Right cardiac atrium (tissue), 5 donors: ENCODE measurements at places on chromosomes 3 and 15. TPM values are rescaled to one million over a fixed set of nuclear protein-coding genes. Genes with fewer than 3 reads are reported as not detected.
A peak's percentile ranks its signal among the peaks of the same experiment; 100 is the strongest.

GRCh38 chr3:87335931-87336330, 59.5 kb upstream of the POU1F1 start:
- DNase-seq: no peak

- no peak for DNase-seq
These were observed 244.3 kb upstream of the MCTP2 start for GRCh38 chr15:93987068-93987467.

DNA sequence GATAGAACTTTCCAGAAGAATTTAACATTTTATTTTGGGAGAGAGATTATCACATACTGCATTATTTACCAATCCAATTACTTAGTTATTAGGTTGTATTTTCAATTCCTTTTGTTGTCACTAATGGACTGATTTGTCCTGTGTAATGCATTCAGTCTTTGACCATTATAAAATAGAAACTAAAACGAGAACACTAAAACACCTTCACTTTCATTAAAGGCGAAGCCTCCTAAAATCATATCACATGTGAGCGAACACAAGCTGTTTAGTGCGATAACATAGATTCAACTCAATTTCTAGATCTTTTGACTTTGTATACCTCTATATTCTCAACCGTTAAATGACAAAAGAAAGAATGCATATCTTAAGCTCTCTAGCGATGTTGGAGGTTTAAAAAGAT, 253.4 kb downstream of the VGLL3 start:
- no peak for DNase-seq

DNA sequence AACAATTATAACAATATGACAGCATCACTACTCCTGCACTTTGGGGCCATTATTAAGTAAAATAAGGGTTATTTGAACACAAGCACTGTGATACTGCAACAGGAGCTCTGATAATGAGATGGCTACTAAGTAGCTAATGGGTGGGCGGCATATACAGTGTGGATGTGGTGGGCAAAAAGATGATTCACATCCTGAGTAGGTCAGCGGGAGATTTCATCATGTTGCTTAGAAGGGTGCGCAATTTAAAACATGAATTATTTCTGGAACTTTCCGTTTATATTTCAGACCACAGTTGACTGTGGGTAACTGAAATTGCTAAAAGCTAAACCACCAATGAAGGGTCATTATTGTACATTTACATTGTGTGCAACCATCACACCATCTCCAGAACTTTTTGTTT, 42.3 kb downstream of the FBXO22 start:
- DNase-seq: no peak

DNA sequence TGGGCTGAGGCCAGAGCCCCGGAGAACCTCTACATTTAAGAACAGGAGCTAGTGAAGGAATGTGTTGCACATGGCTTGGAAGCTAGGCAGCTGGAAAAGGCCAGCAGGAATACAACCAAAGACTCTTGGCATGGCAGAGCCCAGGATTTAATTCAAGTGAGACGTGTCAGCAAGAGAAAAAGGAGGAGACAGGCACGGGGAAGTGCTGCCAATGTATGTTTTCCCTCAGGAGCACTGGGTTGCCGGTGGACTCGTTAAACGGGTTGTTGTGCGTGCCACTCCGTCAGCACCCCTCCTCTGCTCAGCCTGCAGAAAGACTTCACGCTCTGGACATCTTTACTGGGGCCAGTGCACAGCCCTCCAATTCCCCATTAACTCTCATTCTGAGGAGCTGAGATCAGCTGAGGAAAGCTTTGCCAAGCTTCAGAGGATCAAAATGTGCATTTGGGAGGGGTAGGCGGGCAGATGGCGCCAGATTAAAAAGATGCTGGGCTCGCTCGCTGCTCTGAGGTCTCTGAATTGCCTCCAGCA, 103.7 kb downstream of the PDZRN3 start:
- peak; percentile 34 for DNase-seq

The GCNT3 gene
- polyA plus RNA-seq: 0.02 TPM

The CCDC54 gene
- not detected for polyA plus RNA-seq

The SLC6A1 gene
- polyA plus RNA-seq: 3.0 TPM

DNA sequence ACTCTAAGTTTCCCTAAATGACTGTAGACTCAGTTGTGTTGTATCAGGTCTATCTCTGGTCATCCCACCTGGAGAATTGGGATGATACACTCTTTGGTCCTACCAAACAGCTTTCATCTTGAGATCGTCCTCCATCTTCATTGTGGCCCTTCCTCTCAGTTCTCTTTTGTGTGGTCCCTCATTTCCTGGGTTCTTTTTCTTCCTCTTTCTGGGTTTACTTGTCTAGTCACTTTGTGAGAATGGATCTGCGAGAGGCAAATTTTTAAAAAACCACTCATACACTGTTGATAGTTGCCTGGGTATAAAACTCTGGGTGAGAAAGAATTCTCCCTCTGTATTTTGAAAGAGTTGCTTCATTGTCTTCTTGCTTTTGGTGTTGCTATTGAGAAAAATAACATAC, 6.0 kb upstream of the AMOTL2 start:
- no peak for DNase-seq

The FOXB1 gene
- polyA plus RNA-seq: not detected

DNA sequence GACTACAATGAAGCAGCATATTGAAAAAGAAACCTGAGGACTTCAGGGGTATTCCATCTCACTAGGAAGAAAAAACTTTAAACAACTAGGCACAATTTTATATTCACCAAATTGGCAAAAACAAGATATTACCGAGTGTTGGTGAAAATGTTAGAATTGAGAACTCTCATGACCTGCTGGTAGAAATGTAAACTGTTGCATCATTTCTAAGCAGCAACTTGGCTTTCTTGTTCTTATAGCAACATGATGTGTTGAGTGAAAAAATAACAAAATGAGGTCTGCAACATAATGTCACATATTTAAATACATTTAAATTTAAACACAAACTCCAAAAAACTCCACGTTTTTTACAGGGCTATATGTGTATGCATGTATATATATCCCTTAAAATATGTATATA, 59.0 kb upstream of the SPPL2A start:
- DNase-seq: no peak

DNA sequence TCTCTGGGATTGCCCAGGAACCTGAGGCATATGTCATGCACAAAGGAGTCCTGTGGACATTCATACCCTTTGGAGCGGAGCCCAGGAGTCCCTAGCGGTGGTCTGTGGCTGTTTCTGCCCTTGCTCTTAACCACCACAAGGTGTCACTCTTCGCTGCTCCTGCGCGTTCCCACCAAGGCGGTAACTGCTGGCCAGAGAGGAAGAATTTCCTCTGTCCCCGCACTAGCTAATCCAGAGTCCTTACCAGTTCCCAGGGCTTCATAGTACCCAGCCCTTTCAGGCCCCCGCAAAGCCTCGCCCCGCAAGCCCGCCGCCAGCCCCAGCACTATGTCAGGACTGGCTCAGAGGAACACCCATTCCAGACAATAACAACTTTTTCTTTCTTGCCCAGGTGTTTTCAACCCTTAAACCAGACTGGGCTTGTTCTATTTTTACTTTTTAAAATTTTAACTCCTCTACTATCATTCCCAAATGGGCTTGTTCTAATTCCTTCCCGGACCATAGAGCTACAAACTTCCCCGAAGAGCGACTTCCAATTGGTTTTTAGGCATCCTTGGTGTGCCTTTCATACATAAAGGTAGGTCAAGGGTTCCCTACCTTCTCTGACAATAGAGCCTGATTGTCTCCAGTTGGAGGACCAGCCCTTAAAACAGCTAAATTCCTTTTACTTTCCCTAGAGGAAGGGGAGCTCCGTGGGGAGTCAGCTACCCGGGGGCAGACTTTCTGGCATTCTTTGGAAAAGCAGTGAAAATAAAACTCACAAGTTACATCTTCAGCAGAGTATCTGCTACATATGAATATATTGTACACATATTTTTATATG, 31.8 kb upstream of the ZNF774 start:
- peak; percentile 89 for DNase-seq

DNA sequence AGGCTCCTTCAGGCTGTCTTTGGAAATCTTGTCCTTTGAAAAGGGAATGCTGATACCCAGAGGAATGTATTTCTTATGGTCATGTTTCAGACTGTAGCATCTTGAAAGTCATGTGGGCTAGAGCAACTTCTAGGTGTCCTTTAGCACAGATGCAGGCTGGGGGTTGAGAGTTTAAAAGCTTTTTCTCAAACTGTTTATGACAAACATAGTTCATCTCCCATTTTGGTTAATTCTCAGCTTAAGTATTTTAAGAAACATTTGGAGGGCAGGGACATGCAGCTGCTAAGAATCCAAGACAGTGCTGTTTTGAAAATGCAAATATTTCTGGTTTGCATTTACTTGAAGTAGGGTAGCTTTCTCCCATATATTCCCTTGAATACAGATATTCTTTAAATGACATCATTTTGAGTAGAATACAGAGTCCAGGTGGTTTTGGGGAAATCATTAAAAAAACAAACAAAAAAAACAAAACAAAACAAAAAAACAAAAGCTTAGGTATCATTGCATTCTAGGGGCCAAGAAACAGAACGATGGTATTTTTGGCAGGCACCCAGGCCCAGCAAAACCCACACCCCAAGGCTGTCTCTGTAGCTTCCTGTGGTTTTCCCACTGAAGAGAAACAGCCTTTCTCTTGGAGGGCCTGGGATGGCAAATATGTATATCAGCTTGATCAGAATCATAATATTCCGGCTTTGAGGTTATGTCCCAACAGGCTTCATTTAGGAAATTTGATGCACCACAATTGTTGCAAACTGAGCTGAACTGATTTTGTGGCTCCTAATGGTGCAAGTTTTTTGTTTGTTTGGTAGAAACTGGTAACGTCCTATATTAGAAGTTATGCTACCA, 120.0 kb downstream of the ATG7 start:
- DNase-seq: no peak

DNA sequence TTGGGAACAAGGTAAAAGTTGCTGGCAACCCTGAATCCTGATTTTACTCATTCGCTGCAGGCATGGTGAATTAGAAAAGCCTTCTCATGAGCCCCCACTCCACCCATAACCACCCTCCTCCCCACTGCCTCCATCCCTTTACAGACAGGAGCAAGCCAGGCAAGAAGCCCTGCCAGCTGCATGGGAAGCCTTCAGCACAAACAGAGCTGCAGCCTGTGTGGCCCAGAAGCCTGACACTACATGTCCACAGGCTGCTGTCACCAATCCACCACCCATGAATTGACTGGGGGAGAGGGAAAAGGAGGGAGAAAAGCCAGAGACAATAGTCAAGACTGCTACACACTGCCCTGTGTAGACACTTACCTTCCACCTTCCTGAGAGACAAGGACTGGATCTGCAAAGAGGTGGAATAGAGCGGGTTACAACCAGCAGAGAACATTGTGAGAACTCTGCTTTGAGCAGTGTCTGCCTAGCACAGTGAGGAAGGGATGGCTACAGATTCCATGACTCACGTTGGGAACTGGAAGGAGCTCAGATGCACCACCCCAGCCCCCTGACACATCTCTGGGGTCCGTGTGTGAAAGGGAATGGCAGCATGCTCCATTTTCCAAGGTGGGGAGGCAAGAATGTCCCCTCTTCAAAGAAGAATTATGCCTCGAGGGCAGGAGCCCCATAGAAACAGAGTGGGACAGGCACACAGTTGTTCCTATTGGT, 33.9 kb downstream of the DZIP1L start:
- DNase-seq: no peak

The FBXO40 gene
- 72.1 TPM for polyA plus RNA-seq

The POPDC2 gene
- 504 TPM for polyA plus RNA-seq

DNA sequence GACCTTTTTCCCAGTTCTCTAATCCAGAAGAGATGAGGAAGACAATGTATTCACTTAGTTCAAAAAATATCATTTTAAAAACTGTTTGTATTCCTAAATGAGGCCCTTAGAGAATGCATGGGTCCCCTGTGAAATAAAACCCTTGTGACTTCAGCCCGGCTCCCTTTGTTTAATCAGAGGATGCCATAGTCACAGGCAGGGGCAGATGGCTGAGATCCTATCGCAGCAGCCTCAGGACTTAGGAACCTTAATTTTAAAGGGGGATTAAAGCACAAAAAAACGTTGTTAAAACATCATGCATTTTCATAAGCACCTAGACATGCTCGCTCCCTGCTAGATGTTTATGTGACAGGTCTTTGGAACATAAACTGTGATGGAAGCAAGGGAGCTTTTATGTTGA, 176.6 kb downstream of the IL20RB start:
- no peak for DNase-seq

DNA sequence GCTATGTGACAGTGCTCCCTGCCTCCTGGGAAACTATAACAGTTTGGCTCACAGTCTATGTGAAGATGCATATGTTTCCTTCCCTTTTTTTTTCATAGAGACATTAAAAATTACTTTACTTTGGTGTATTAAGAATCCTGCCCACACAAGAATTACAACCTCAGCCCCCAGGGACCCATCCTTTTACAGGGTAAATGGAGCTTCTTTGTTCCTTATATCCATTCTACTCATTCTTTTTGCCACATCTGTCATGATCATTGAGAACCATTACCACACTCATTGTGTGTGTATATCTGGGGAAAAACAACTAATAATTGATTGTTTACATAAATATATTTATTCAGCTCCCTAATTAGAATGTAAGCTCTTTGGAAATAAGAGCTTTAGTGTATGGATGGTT, 157.4 kb downstream of the SSR3 start:
- DNase-seq: no peak

The PLSCR2 gene
- polyA plus RNA-seq: not detected

- no peak for DNase-seq
These were observed 200.1 kb downstream of the OPA1 start for GRCh38 chr3:193793123-193793522.

DNA sequence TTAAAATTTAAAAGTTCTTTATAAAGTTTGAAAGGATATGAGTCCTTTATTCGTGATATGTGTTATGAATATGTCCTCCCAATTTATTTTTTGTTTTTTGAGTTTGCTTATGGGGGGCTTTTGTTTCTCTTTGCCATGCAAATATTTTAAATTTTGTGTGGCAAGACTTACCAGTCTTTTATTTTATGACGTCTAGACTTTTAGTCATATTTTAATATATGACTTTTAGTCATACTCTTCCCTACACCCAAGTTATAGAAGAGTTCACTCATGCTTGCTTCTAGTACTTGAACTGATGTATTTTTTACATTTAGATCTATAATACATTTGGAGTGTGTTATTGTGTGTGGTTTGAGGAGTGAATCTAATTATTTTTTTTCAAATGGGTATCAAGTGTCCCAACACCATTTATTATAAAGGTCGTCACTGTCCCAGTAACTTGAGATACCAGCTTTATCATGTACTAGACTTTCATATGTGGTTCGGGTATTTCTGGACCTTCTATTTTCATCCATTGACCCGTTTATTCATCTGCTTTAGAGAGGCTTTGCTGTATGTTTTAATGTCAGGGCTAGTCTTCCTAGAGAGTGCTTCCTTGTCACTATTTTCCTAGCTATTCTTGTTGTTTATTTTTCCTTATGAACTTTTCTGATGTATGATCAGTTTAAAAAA, 755 bp downstream of the PARP15 start:
- DNase-seq: no peak

DNA sequence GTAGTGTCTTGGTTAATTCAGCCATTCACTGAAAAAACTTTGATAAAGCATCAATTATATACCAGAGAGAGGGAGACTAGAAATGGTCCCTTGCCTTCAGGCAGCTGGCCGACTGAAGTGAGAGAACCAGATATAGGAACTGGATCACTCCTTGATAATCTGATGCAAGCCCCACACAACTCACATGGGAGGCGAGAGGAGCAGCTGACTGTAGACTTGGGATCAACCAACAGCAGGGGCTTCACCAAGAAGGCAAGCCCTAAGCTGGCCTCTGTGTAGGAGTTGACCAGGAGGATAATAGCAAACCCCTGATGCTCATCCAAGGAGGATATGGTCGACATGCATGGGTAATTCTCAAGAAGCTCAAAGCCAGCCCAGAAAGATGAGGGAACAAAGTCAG, 133.1 kb downstream of the SRGAP3 start:
- no peak for DNase-seq

GRCh38 chr3:120497336-120497735, 46.5 kb upstream of the FSTL1 start:
- DNase-seq: no peak

GRCh38 chr3:195550723-195551122, 7.6 kb upstream of the PPP1R2 start:
- no peak for DNase-seq
